ENCODE measurements at places on chromosomes 1 and 21. TPM values are rescaled to one million over a fixed set of nuclear protein-coding genes. Genes with fewer than 3 reads are reported as not detected.

Gene LAMC2
- 1.4 TPM for total RNA-seq

Gene PTPN7
- total RNA-seq: under 0.01 TPM

Gene CA6
- not detected for total RNA-seq

Gene CACHD1
- 2.8 TPM for total RNA-seq

Gene UTS2
- not detected for total RNA-seq

All from uterine smooth muscle cell (primary cell).